ENCODE measurements at places on chromosomes 12 and 14.

DNA sequence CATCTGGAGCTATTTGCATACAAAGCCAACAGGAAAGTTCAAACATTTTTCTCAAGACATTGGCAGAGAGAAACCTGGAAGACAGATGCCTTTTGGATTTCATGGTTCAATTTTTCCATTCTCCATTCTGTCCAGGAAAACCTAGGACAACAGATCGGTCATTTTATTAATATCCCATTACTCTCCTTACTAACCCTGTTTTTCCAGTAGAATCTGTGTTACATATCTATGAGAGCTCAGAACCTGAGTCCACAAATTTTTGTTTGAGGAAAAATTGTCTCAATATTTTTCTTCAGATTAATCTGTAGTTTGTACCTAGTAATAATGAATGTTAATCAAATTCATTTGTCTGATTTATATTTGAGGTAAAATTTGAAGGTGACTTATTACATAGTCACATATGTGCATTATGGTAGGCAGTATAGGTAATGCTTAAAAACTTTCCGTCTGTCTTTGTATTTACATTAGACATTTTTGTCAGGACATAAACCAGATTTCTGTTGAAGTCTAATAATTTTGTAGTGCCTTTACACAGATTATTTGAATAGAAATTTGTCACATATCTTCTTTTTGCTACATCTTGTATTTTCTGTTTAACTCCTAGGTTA, 75.3 kb downstream of the CCDC91 start:
- no peak for DNase-seq

GRCh38 chr12:73225371-73225937, 953.3 kb downstream of the TRHDE start:
- no peak for DNase-seq

GRCh38 chr14:91911474-91912032, 35.9 kb downstream of the FBLN5 start:
- DNase-seq = peak; percentile 87

DNA sequence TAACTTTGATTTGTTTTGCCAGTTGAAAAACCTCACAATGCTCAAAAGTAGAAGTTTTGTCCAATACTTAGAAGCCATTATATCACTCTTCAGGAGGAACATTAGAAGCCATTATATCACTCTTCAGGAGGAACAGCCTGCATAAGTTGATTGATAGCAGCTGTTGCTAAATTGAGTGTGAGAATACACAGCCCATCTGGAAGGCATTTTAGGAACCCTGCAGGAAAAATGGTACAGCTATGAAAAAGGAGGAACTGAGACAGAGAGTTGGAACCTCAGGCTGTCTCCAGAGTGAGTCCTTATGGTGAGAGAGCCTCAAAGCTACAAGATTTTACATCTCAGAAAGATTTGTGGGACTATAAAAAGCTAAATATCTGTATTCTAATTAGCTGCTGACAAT, 207.0 kb downstream of the MYRFL start:
- DNase-seq = no peak

GRCh38 chr12:105705765-105706164, 375.3 kb downstream of the C12orf75 start:
- DNase-seq = peak; percentile 59

- DNase-seq = no peak
Measured at GRCh38 chr14:98341211-98341610, 930.8 kb downstream of the BCL11B start.

DNA sequence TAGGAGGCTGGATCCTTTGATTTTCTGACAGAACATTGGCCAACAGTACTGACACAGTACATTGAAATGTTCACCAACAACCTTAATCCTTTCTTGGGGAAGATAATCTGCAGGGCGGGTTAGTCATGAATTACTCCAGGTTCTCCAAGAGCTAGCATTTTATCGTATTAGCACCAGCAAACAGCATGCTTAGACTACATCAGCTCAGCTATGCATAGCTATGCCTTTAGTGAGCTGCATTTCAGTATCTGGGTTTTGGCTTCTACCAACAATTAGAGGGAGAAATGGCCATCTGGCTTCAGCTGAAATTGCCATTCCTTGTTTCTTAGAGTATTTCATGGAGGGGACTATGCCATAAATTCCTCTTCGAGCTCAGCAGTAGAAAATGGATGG, 33.8 kb downstream of the SAMD4A start:
- peak; percentile 58 for DNase-seq

DNA sequence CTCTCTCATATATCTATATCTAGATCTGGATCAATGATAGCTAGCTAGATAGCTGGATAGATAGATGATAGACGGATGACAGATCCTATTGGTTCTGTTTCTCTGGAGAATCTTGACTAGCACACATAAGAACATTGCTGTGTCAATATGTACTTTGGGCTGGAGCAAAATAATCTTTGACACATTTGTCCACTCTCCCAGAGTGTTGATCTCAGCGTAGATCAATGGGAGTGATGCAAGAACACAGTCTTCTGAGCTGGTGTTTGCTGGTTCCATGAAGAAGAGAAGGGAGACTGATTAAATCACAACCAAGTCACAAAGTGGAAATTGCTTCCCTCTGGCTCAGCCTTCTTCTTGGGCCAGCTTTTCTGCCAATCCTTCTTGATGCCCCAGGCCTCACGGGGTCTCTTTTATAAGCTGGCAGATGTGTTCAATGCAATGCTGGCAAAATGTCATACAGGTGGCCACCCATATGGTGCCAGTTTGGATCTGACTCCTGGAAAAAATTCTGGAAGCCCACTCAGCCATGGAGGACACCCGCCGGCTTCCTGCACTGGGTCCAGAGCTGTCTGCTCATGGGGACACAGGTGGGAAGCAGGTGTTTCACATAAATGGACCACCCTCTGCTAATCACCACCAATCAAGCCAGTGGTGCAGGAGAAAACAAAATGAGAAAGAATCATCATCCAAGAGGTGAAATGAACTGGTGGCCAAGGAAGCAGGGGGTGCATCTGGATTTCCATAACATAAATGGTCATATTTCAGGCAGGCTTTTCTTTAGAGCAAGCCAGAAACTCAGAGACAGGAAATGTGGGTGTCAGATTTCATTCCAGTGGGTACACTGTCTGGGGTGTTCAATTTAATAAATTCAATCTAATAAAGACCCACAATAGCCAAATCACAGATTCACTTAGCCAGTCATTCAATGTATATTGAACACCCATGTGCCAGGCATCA, 310.3 kb downstream of the DPF3 start:
- DNase-seq = no peak

DNA sequence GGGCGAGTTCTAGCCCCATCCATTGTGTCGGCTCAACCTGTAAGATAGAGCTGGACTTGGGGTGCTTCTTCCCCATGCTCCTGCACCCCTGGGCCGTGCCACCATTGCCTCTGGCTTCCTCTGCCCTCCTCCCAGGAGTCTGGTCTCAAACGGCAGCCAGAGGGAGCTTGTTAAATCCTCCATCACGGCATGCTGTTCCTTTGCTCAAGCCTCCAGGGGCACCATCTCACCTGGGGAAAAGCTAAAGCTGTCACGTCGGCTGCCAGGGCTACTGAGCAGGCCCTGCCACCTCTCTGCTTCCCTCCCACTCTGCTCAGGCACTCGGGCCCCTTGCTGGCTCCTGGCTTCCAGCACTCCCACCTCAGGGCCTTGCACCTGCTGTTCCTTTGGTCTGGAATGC, 140.4 kb downstream of the RBM19 start:
- no peak for DNase-seq
